Activated naive CD4-positive, alpha-beta T cell (primary cell): ENCODE measurements at places on chromosomes 11 and 22.
A peak's percentile ranks its signal among the peaks of the same experiment; 100 is the strongest.

- DNase-seq = no peak
These were observed 131.7 kb downstream of the TBC1D22A start for GRCh38 chr22:46894081-46894671.

GRCh38 chr11:93024369-93024768 lies 54.9 kb downstream of the MTNR1B start:
- DNase-seq = no peak

- DNase-seq = no peak
These were observed 7.2 kb downstream of the CHKA start for GRCh38 chr11:68113986-68114385.

DNA sequence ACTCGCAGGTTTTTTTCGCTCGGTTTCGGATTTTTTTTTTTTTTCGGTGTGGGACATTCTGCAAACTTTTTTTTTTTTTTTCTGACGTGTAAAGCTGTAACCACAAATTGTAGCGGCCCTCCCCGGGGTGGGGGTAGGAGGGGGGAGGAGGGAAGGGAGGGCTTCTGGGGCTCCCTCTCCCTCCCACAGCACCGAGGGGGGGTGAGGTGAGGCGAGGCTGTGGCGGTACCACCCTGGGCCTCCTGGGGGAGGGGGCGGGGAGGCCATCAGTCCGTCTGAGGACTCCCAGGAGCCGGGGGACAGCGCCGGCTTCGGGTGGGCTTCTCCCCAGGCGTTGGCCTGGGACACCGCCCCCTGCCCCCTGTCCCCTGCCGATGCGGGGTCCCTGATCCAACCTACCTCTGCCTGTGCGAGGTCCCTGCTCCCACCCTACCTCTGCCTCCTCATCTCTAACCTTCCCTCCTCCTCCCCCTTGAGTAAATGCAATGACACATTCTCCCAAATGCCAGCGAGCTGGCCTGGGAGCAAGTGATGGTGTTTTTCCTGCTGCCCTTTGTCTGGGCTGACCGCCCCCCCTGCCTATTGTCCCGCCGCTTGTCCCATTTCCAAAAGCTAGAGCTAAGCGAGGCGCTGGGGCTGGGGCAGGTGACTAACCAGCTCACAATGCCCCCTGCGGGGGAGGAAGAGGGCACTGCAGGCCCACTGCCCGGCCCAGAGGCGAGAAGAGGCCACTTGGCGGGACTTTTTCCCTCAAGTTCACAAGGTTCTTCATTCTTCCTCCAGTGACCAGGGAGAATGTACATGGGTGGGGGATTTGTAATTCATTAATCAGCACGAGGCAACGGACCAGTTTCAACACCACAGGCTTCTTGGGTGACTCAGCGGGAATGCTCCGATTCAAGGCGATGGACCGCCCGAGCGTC lies 511 bp upstream of the CLCF1 start:
- DNase-seq = peak; percentile 66

DNA sequence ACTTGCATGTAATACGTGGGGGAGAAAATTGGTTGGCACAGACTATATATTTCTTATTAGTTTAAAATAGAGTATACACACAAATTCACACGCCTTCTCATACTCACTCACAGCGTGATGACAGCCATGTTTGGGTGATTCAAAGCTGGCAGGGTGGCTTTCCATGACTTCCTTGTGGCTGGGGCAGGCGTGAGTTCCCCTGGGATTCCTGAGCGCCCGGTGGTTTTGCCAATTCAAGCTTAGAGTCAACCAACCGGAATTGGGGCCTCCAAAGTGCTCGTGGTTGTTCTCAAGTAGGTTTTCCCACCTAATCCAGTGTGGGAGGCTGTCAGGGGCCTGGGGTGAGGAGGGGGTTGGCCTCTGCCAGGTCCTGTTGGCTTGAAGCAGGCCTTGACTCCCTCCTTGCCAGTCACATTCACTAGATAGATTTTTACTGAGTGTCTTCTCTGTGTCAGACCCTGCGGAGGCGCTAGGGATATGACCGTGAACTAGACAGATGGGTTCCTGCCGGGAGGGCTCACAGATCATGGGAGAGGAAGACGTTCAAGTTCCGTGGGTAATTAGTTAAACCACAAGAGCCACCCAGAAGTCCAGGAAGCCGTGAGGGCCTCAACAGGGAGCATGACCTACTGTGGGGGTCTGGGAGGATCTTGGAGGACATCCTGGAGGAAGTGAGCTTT lies 11.5 kb downstream of the PKNOX2 start:
- DNase-seq = no peak

GRCh38 chr11:79263001-79263400 lies 177.8 kb downstream of the TENM4 start:
- DNase-seq = no peak

- no peak for DNase-seq
These were observed at the start of gene TCIRG1 for GRCh38 chr11:68038718-68039525. Gene TCIRG1 (plus strand): TSS chr11:68039025. CDS start chr11:68041272, 2,247 bp downstream.

- no peak for DNase-seq
These were observed 55.3 kb upstream of the ALKBH3 start for GRCh38 chr11:43825217-43825816.

DNA sequence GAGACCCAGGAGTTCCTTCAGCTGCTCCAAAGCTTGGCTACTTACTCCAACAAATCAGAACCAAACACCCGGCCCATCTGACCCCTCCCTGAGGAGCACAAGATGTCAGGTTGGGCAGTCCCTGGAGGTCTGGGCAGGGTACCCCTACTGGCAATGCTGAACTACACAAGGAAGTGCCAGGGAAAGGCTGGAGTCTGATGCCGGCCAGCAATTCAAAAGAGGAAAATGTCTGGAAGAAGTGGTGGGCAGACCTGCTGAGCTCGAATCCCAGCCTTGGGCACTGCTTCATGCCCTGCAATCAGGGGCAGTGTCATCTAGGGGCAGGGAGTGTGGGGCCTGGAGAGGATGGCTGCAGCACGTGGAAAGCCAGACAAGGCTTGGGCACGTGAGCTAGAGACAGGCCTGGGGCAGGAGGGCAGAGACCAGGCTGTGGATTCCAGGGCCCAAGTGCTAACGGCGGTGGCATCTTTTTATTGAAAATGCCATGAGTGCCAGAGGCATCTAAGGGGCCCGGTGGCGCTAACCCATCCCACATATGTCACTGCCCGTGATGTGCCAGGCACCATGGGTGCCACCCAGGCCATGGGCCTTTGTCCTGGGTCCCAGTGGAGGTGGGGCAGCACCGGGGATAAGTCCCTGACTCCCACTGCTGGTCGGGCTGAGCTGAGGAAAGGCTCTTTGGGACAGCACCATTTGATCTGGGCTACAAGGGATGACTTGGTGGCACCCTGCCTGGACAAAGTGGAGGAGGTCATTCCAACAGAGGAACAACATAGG lies 97.9 kb upstream of the PITPNB start:
- no peak for DNase-seq

DNA sequence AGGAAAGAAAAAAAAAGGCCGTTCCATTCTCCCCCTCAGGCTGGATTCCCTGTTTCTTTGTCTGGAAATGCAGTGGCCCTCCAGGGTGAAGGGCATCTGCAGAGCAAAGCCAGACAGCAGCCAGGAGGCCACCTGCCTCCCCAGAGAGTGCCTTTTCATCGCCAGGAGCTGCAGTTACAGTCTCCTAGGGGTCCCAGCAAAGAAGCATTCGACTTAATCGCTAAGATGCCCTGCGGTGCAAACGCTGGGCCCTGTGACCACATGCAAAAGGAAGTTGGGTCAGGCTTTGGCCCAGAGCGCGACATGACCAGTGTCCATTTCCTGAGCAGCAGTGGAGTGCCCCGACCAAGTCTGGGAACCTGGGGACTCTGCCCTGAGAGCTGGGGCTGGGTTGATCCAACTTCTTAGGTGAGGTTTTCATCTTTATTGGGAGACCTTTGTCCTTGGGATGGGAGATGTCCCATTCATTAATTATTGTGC lies 304.6 kb downstream of the OPCML start:
- no peak for DNase-seq

DNA sequence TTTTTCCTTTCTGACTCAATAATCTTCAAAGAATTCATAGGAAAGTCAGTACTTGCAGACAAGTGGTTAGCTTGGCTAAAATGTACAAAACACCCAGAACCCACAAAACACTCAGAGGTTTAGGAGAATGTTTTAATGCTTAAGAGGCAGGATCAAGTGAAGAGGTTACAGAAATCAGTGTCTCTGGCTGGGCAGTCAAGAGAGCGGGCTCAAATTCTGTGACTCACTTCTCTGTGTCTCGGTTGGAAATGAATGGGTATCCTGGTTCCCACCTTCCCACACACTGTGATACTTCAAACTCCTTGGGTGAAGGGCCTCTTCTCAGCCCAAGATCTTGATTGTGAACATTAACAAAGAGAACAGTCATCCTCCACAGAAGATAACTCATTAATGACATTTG lies 3.8 kb downstream of the MPEG1 start:
- no peak for DNase-seq

- DNase-seq = no peak
These were observed 593.5 kb downstream of the TBC1D22A start for GRCh38 chr22:47355776-47356510.

DNA sequence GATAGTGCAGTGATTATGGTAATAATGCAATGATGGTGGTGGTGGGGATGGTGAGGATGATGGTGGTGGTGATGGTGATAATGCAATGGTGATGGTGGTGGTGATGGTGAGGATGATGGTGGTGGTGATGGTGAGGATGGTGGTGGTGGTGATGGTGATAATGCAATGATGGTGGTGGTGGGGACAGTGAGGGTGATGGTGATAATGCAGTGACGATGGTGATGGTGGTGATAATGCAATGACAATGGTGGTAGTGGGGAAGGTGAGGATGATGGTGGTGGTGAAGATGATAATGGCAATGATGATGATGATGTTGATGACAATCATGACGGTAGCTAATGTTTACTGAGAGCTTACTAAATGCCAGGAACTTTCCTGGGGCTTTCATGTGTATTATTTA lies 79.6 kb upstream of the MYOD1 start:
- no peak for DNase-seq

DNA sequence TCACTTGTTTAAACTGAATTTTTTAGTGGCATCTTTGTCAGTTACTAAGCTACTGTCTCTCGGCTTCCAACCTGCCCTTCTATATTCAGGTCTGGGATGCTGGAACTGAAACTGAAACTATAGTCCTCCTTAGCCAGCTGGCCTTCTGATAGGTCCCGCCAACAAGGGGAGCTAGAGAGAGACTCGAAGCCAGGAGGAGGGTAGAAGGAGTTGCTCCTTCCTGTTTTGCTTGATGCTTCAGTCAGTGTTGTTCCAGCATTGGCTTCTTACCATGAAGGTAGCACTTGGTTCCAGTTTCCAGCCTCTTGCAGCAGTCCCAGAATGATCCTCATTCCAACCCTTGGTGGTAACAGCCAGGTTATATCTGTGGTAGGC lies 32.9 kb upstream of the HORMAD2 start:
- no peak for DNase-seq

DNA sequence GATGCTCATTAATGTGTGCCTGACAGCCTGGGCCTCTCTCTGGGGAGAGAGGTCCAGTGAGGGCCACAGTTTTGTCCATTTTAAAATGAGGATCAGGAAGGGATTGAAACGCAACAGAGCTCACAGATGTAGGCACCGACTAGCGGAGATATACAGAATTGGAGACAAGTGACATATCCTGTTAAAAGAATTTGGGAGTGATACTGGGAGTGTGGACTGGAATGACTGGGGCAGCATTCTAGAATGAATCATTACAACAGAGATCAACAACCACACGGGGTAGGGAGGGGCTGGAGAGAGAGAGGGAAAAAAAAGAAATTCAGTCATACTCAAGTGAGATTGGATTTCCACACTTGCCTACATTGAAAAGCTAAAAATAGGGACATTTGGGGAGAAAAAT lies 2.5 kb upstream of the NCAM1 start:
- DNase-seq = no peak

GRCh38 chr11:69705351-69705811 lies 1.6 kb upstream of the FGF19 start:
- no peak for DNase-seq

DNA sequence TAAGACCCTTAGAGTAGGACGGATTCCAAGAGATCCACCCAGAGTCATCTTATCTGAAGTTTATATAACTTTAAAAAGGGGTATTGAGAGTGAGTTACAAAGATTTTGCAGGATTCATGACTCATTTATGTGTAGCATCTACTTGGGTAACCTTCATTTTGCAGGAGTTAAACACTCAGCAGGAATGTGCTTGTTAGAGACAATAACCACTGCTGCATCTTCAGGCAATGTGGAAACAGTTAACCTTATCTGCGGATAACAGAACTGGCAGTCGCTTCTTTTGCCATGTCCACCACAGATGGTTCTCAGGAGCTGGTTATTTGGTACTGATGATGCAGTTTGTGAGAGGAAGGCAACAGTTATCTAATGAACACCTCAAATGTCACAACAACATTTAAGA lies 417.9 kb upstream of the DDI1 start:
- no peak for DNase-seq

DNA sequence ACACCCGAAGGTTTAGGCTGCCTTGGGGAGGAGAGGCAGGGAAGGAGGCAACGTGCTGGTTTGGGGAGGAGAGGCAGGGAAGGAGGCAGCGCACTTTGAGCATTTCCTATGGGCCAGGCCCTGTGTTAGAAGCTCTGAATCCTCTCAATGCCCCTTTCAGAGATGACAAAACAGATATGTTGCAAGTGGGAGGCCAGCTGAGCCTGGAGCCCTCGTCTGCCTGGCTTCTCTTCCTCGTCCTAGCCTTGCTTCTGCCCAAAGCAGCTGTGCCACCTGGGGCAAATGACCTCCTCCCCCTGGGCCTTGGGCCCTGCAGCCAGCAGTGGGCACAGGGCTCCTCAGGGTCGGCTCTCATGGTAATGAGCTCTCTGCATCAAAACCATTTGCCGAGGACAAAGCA lies 15.3 kb upstream of the LRRC32 start:
- no peak for DNase-seq

DNA sequence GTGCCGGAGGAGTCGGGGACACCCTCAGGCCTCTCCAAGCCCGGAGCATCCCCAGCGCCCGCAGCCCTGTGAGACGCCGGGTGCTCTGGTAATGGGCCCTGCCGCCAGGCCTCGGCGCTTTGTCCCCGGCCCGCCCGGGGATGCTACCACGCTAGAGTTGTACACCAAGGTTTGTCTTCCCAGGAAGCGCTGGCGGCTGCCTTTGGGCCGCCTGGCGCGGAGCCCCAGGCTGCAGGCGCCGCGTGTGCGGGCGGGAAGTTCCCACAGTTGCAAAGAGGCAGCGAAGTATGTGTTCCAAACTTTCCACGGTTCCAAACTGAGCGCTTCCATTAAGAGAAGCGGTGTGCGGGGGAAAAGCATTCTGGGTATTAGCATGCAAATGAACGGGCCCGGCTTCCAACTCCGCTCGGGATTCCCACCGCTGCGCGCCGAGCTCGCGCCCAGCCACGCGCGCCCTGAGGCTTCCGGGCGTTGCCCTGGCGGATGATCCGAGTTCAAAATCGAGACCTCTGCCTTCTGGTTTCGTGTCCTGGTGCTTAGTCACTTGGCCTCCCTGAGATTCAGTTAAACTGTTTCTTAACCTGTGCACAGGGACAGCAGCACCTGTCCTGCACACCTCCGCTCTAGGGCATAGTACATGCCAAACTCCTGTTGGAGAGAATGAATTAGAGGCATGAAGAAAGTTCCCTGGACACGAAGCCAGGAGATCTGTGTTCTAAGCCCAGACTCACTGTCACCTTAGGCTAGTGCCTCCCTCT lies 1.3 kb upstream of the PATZ1 start:
- peak; percentile 42 for DNase-seq

- DNase-seq = no peak
These were observed 106.4 kb downstream of the CTNND1 start for GRCh38 chr11:57867966-57868365.

GRCh38 chr22:31611061-31611760 lies 50.8 kb downstream of the PISD start:
- DNase-seq = no peak

- no peak for DNase-seq
These were observed 829.7 kb upstream of the FAT3 start for GRCh38 chr11:91394727-91395414.
